ENCODE measurements at places on chromosomes 12 and 14. TPM values are rescaled to one million over a fixed set of nuclear protein-coding genes. Genes with fewer than 3 reads are reported as not detected.
A peak's percentile ranks its signal among the peaks of the same experiment; 100 is the strongest.

DNA sequence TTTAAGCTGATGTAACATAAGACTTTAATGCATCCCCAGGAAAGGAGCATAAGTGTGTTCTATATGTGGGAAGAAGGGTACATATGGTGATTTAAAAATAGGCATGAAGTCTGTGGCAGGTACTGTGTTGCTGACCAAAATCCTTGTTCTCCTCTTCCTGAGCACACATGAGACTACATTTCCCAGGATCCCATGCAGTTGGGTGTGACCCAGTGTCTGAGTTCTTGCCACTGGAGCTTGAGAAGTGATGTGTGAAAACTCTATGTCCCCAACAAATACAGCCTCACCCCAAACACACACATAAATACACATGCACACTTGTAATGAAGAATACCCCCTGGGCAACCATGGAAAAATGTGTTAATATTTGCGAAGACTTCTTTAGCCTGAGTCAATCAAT lies 8.5 kb upstream of the SMIM10L1 start:
- DNase-seq = no peak

DNA sequence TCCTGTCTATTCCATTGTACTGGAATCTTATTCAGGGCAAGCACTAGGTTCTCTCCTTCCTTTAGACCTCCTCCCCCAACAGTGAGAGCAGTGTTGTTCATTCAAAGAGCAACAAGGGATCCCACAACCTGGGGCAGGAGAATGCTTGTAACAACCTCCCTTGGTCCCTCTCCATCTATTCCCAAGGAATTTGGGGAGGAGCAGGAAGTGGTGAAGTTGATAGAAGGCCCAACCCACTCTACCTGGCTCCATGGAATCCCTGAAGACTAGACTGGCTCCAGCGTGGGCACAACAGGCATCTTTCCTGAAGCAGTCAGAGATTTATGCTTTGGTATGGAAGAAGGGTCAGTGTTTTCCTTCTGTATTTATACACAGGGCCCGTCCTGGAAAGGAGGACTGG lies 33.4 kb upstream of the CISTR start:
- DNase-seq = no peak

DNA sequence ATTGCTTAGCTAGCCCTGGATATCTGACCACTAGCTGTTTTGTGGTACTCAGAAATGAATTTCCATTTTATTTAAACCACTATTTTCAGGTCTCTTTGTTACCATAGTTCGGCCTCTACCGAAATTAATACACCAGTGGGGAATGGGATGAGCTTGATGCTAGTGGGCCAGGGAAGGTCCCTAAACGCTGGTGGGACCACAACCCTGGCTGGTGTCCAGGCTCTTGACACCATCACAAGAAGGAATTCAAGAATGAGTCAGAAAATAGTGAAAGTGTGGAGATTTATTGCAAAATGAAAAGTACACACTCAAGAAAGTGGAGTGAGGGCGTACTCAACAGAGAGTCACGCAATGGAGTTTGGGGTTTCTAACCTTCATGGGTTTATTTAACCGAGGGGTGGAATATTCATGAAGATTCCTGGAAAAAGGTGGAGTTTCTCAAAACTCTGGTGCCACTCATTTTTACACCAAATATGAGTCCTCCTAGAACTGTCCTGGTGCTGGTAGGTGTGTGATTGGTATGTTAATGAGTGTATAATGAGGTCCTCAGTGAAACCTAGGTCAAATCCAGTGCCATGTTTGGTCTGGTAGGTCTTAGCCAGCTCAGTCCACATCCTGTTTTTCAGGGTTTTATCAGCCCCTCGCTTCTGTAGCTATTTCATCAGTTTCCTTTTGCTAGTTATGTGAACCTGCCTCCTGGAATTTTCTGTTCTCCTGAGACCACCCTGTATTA lies 38.9 kb upstream of the LRP6 start:
- no peak for DNase-seq

The CLEC2B gene
- total RNA-seq = 16.5 TPM

The TPPP2 gene
- total RNA-seq = not detected

- DNase-seq = peak; percentile 56
Measured at GRCh38 chr14:60179431-60179869, 14.3 kb upstream of the DHRS7 start.

DNA sequence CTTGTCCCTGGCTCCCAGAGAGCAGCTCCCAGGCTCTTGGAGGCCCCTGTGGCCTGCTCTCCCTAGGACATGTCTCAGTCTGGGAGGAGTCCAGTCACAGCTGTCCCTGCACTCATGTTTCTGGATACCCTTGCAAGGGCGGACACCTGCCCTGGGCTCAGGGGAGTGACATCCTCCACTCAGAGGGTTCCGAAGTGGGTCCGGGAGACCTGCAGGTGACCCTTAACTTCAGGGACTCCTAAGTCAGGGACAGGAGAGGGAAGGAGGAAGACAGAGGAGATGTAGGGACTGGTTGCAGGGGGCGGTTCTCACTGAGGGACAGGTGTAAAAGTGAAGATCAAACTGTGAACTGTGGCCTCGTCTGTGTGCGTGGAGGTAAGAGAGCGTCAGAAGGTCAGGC lies 37.6 kb downstream of the CACNA2D4 start:
- no peak for DNase-seq

The TDRD9 gene
- 0.45 TPM for total RNA-seq

DNA sequence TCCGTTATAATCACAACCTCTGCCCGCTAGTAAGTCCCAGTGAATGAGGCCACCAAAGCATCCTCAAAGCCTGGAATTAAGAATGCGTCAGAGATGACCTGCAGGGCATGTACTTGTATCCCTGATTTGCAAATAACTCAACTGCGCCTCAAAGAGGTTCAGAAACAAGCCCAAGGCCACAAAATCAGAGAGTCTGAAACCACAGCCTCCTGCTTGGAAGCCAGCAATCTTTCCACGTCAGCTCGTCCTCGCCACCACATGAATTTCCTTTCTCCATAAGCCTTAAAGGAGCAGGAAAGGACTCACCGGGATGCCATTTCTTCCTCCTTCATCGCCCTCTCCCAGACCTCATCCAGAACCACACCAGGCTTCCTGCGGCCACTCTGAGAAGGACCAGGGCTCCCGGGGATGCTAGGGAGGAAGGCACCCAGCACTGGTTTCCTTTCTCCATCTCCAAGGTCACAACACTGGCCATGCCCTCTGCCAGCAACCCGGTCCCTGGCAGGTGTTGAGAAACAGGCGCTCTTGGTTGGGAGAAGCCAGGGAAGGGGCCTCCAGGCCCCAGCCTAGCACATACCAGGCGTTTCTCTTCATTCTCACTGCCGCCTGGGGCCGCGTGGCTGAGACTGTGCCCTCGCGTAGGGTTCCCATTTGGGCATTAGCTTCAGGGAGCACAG lies 191.2 kb upstream of the DIO3 start:
- no peak for DNase-seq

The ABCD2 gene
- 0.25 TPM for total RNA-seq

GRCh38 chr14:50095895-50096294 lies 20.5 kb downstream of the VCPKMT start:
- DNase-seq = no peak

DNA sequence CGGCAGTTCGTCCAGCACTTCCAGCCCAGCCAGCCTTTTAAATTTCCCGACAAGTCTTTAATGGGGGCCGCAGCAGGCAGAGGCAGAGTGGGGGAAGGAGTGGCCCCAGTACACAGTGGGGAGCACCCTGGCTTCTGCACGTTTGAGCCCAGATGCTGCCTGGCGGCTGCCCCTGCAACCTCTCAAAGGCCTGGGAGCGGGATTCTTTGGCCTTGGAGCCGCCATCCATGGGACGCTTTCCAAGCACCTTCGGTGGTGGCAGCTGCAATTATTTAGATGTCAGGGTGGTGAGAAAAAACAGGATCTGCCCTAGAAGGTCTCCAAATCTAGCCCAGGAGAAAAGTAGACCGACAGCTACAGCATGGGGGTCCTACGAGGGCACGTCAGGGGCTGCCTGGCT lies 46.0 kb downstream of the FAM222A start:
- no peak for DNase-seq

The SMCO2 gene
- not detected for total RNA-seq

The PPM1H gene
- total RNA-seq = 0.98 TPM

The MYO1H gene
- total RNA-seq = not detected

The CIT gene
- 48.0 TPM for total RNA-seq

The CLEC9A gene
- total RNA-seq = not detected

The CACNA2D4 gene
- 0.27 TPM for total RNA-seq

- DNase-seq = peak; percentile 8
Measured at GRCh38 chr12:105378911-105379310, 48.4 kb downstream of the C12orf75 start.

The ZNF664 gene
- total RNA-seq = 28.3 TPM

DNA sequence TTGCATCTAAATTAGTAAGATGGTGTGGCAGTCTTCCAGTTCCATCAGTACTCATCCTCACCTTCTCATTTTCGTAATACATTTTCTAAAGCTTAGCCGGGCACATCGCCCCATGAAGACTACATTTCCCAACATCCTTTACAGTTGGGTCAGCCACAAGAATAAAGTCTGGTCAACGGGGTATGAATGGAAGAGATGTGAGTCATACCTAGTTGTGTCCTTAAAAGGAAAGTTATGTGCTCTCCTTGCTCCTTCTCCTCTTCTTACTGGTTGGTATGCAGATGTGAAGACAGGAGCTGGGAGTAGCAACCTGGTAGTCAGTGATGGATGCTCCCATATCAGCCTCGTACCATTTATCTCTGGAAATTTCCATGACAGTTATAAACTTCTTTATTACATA lies 35.9 kb upstream of the EGLN3 start:
- DNase-seq = peak; percentile 58

- no peak for DNase-seq
Measured at GRCh38 chr14:63046339-63047268, 1.3 kb upstream of the KCNH5 start.

- DNase-seq = peak; percentile 79
Measured at GRCh38 chr12:71216725-71217579, 59.2 kb upstream of the TSPAN8 start.

- peak; percentile 35 for DNase-seq
Measured at GRCh38 chr12:12788131-12788530, 2.7 kb downstream of the APOLD1 start.

The EML5 gene
- total RNA-seq = under 0.01 TPM

GRCh38 chr12:116138781-116139180 lies 138.7 kb downstream of the MED13L start:
- DNase-seq = no peak

The RERG gene
- total RNA-seq = not detected

GRCh38 chr14:103562179-103562428 lies 353 bp downstream of the BAG5 start:
- peak; percentile 45 for DNase-seq

DNA sequence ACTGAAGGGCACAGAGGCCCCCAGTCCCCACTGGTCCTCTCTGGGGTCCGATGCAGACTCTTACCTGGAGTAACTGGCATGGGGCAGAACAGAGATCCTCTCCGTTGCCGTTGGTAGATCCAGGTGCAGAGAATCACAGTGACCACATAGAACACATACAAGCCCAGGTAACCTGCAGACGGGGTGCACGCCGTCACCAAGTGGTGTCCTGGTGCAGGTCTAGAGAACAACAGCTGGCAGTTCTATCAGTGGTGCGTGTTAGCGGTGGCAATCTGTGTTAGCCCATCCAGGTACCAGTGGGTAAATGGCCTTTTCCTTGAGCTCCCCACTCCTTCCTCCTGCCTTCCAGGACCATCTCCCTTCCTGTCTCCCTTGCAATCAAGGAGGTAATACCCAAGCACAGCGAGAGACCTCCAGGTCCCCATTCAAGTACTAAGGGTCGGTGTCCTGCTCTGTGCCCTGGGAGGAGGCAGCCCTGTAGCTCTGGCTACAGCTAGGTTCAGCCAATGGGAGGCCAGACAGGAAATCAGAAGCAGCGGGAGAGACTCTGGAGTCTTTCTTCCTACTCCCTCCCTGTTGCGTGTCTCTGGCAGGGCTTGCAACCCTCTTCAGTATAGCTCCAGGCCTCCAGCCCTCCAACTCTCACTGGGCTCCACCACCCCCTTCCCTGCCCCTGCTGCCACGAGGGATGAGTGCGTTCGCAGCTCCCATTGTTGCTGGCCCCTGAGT lies 15.8 kb downstream of the SLC8B1 start:
- no peak for DNase-seq

GRCh38 chr12:6638305-6638704 lies 2.5 kb upstream of the LPAR5 start:
- no peak for DNase-seq

- DNase-seq = no peak
Measured at GRCh38 chr14:88179716-88180115, 143.4 kb downstream of the KCNK10 start.

GRCh38 chr14:35558680-35559079 lies 24.7 kb downstream of the INSM2 start:
- peak; percentile 5 for DNase-seq

The GZMB gene
- not detected for total RNA-seq

- DNase-seq = peak; percentile 24
Measured at GRCh38 chr12:79187032-79187431, 322.5 kb downstream of the SYT1 start.

DNA sequence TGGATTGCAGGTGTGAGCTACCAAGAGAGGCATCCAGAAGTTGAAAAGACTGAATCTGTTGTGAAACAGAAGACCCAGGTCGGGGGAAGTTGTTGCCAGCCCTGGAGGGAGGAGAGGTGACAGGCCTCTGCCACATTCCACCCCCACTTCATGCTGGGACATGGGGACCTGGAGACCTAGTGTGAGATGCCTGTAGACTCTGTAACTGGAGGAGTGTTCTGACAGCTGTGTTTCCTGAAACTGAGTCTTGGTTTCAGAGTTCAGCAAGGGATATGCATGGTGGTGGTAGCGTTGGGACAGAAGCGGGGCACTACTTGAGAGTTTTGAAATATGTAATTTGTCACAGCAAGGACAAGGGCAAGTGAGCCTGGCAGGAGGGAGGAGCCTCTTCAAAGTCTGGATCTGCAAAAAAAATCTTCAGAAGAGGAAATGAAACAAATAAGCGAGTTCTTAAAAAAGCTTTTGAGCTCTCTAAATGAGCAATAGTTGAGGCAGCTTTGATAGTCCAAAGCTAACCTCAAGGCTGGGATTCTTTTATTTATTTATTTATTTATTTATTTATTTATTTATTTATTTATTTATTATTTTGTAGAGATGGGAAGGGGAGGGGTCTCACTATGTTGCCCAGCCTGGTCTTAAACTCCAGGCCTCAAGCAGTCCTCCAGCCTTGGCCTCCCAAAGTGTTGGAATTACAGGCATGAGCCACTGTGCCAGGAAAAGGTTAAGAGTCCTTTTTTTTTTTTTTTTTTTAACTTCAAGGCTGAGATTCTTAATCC lies 58.9 kb upstream of the EEA1 start:
- DNase-seq = no peak

The CD4 gene
- total RNA-seq = not detected
